ENCODE measurements at places on chromosomes 6 and 20.

DNA sequence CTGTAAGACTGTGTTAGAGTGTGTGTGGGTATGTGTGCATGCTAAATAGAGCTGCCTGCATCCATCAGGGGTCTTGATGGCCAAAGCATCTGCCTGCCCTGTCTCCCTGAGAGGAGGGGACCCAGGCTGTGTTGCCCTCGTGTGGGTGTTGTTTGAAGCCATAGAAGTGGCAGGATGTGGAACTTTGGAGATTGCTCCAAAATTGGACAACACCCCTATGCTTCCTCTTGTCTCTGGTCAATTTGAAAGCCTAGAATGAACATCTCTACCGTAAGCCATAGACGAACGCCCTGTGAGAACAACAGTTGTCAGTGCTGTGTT lies 82.6 kb downstream of the ASXL1 start:
- no peak for DNase-seq

DNA sequence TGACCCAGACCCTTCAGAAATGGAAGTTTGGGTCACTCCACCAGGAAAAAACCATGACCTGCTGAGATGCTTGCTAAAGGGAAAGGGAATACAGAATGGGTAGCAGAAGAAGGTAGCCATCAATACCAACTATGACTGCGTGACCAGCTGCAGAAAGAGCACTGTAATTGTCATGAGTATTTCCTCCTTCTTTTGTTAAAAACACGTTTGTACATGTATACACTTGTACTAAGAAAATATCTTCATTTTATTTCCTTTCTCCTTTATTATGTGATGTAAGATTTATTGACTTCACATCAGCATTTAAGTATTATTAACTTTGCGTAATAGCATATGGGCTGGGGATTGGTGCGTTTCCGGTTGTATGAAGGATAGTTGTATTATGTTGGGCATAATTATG lies 12.6 kb upstream of the MUC21 start:
- DNase-seq, result no peak

- DNase-seq, result no peak
These were observed 3.0 kb upstream of the CRIP3 start for GRCh38 chr6:43311666-43312065.

- no peak for DNase-seq
These were observed 815.5 kb downstream of the BCKDHB start for GRCh38 chr6:80921861-80922460.

- DNase-seq, result no peak
These were observed 21.8 kb upstream of the BTBD3 start for GRCh38 chr20:11895861-11896387.

- no peak for DNase-seq
These were observed 91.0 kb downstream of the HIVEP1 start for GRCh38 chr6:12103158-12103557.

DNA sequence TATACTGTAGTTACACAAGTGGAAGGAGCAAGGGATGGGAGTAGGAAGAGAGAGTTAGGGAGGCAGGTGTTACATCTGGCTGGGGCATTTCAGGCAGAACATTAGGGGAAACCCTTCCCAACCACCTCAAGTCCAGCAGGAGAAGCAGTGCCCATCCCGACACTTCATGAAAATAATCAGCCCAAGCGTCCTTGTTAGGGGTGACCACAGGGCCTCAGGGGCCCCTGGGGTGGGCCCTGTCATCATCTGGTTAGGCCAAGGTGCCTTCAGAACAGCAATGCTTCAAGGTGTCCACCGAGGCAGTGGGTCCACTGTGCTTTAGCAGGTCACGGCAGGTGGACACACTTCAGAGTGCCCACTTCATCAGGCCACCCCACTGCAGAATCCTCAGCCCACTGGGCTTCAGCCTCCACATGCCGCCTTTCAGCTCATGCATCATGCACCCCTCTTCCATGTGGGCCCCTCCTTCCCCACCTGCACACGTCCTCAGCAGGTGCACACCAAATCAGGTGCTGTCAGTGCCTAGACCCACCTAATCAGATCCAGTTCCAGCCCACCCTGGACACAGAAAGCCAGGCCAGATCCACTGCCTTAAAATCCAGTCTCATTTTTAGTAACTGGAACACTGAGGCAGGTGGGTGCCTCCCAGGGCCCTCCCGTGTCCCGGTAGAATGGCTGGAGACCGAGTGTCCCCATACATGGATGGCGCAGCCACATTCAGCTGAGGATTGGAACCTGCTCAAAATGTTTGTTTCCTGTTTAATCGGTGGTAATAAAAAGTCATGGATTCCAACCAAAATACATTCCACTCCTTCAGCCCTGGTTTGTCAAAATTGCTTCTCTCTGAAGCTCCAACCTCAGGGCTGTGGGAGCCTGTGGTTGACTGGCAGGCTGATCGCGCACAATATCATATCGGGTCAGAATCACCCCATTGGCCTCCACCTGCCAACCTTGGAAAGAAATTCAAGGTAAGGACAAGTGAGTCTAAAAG lies 99.5 kb downstream of the ANKRD60 start:
- DNase-seq, result no peak

GRCh38 chr20:11965602-11966001 lies 47.9 kb downstream of the BTBD3 start:
- no peak for DNase-seq

- DNase-seq, result no peak
These were observed 79.4 kb downstream of the BMP6 start for GRCh38 chr6:7805078-7805849.

DNA sequence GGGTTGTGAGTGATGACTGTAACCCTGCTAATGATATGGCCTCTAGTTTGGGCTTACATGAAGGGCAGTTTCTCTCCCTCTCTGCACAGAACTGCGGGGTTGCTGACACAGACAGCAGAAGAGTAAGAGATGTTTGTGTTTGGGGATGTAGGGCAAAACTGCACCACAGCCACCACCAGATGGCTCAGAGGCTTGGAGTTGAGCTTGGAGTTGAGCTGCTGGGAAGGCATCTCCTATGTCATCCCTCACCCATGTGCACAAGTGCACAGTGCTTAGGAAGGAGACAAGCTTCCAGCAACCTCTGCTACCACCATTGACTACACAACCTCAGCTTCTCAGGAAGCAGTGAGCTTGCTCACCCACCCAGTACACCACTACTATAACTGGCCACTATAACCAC lies 303.9 kb upstream of the DEFB112 start:
- no peak for DNase-seq

DNA sequence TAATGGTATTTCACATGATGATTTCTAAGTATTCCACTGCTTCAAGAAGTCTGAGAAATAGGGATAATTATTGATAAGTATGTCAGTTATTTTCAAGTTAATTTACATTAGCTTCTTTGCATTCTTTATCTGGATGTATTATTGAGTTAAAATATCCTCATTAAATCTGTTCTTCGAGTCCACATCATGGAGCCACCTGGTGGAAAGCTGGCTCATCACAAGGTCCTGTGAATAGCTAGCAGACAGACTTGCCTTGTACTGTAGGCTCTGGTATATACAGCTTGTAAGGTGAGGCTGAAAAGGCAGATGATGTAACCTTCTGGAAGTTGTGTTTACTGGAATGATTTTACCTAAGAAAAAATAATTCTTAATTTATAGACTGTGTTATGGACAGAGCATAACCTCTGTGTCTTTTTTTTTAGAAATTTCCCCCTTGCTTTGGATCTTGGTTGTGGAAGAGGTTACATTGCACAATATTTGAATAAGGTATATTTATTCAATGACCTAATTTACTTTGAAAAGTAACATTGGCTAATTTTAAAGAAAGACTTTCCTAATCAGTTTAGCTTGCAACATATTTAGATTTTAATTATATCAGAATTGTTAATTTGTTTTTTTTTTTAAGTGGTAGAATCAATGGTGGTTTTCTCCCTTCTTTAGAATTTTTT lies 3.5 kb downstream of the NDUFAF5 start:
- no peak for DNase-seq

DNA sequence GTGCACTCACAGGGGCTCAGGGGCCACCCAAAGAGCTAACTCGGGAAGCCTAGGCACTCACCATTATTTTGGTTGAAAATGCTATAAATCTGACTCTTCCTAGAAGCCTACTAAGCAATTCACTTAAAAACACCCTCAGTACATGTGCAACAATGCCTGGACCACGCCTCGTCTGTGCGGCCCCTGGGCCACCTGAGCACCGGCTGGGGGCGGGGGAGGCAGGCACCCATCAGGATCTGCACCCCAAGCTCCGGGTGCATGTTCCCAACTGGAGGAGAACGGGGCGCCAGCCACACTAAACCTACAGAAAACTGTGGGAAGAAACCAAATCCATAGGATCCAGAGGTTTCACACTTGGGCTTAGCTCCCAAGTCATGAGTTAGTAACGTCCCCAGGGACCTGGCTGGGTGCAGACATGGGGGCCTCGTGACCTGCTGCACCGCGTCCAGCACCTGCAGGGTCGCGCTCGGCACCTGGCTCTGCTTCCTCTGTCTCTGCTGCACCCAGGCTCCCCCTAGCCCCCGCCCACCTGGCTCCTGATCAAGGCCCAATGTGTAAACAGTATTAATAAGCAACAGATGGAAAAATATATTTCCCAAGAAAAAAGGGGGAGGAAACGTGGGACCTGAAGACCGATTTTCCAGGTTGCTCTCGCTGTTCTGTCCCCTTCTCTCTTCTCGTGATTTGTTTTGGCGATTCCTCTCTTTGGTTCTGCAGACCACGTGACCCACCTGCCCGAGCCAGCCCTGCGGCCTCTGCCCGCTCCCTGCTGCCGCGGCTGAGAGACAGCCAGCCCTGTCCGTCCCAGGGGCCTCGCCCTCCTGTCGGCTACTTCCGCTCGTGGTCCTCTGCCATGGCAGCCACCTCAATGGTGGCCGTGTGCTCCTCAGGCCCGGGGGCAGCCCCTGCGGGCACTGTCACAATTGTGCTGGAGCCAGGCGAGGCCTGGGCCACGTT lies 15.5 kb upstream of the HELZ2 start:
- no peak for DNase-seq

DNA sequence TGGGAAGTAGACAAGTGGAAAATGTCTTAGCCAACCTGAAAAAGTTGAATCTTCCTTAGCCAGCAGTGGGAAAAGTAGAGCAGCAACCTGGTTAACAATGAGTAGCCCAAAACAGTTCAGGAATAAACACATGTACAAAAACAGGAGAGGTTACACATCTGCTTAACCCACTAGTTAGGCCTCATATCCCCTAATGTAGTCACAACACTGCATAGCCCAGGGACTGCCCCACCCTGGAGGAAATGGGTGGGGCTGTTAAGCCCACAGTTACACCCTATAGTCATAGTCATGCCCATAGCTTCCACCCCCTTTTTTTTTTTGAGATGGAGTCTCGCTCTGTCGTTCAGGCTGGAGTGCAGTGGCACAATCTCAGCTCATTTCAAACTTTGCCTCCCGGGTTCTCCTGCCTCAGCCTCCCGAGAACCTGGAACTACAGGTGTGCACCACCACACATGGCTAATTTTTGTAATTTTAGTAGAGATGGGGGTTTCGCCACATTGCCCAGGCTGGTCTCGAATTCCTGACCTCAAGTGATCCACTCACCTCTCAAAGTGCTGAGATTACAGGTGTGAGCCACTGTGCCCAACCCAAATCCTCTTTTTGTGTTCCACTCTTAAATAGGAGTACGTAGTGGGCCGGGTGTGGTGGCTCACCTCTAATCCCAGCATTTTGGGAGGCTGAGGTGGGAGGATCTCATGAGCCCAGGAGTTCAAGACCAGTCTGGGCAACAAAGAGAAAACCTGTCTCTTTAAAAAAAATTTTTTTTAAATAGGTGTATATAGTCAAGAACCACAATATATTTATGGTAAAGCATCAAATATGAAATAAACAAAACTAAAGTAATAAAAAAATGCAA lies 24.5 kb downstream of the ILRUN start:
- no peak for DNase-seq

DNA sequence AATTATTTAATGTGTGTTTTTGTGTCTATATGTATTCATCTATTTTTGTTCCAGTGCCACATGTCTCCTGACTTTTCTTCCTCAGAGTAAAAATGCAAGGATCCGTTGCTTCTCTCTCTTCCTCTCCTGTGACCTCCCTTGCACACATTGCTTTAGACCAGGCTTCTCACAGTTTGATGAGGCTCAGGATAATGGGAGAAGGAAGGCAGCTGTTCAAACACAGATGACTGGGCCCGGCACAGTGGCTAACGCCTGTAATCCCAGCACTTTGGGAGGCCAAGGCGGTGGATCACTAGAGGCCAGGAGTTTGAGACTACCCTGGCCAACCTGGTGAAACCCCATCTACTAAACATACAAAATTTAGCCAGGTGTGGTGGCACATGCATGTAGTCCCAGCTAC lies 241.9 kb downstream of the SAMD5 start:
- no peak for DNase-seq

DNA sequence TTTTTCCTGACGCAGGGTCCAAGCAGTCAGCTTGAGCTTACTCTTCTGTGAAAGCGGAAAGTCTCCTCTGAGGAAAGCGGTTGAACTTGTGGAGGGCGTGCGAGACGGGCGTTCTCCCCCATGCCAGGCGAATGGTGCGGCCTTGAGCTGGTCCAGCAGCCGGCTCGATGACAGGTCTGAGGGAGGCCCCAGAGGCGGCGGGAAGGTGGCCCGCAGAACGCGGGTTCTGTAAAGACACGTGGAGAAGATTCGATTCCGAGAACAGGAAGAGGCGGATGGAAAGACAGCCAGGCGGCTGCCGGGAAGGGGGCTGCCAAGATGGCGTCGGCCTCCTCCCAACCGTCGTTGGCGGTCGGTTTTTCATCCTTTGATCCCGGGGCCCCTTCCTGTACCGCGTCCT lies 75.6 kb upstream of the TXNDC5 start:
- no peak for DNase-seq

- no peak for DNase-seq
These were observed 11.6 kb downstream of the CST3 start for GRCh38 chr20:23626040-23626620.

DNA sequence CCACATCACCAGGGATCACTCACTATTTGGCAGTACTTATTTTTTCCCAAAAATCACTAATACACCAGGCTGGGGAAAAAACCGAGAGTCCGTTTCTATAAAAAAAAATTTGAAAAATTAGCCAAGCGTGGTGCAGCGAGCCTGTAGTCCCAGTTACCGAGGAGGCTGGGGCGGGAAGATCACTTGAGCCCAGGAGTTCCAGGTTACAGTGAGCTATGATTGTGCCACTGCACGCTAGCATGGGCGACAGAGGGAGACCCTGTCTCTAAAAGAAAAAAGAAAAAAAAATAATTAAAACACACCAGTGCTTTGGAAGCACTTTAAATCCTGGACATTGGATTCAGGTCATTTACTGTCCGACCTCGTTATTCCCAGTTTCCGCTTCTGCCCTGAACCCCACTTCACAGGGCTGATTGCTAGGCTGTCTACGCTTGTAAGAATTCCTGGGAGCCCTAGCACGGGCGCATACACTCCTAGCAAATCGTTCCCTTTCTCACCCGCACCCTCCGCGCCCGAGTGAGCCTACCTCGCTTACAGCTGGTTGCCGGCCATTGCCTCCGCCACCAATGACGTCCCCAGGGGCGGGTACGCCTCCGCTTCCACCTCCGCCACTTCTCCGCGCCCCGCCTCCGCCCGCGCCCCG lies at the start of gene TPMT:
Gene TPMT, minus strand, starts transcription at position 571 of the 643 bp plus-strand sequence. CDS start 5,950 bp downstream, outside the sequence.
- DNase-seq, result no peak

- DNase-seq, result no peak
These were observed 52.1 kb downstream of the IYD start for GRCh38 chr6:150420926-150421325.

All from left forelimb (tissue), 1 donor.